Stimulated activated CD4-positive, alpha-beta T cell treated with anti-CD3 and anti-CD28 coated beads, Interleukin-1b, Interleukin-23, amount 100 ng/mL, for 1 hour (primary cell): ENCODE measurements at places on chromosomes 1 and 21.

DNA sequence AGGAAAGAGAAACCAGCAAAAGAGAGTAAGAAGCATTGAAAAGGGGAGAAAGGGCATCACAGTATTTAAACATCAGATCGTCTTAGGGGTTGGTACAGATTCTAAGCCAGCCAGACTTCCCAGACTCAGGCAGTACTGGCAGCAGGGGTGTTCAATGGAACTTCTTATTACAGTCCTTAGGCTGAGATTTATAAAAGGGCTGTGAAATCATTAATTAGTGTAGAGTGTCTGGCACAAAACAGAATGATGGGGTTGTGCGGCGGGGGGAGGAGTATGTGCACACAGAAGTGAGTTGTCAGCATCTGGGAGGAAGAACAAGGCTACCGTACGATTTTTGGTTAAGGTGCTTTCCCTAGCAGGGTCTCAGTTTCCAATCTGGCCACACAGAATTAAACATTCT, 38.2 kb downstream of the ARHGEF11 start:
- DNase-seq, result no peak

DNA sequence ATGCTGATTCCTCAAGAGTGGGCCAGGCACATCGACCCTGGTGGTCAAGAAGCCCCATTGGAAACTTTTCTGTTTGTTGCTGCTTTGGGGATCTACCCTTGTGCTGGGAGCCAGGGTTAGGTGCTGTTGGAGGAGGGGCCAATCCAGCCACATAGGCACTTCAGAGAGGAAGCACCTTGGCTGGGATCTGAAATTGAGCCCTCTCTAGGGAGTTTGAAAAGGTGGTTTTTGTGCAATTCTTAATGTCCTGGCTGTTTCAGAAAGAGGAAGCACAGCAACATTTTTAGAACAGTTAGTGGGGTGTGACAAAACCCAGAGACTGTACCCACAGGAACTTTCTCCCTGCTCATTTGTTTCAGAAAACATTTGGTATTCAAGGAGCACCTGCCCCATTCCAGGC, 17.2 kb upstream of the BEND5 start:
- DNase-seq, result no peak

- no peak for DNase-seq
Observed at GRCh38 chr1:5296095-5296494, 641.7 kb downstream of the AJAP1 start.

DNA sequence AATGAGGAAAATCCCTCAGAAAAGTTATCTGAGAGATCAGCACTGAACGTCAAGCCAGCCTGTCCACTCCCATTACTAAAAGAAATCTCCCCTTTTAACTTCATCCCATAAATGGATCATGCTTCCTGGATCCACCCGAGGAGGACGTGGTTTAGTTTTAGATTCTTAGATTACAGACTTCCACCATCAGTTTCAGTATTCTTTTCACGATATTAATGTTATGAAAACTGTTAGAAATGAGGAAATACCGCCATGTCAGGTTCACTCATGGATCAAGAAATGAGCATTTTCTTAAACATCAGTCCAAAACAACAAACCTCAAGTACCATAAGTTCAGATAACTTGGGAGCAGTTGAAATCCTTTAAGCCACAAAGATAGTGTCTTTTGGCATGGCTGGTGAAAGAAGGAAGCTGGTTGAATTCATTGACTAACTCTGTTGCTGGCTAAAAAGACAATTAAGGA, 49.8 kb downstream of the NFIA start:
- DNase-seq, result no peak

DNA sequence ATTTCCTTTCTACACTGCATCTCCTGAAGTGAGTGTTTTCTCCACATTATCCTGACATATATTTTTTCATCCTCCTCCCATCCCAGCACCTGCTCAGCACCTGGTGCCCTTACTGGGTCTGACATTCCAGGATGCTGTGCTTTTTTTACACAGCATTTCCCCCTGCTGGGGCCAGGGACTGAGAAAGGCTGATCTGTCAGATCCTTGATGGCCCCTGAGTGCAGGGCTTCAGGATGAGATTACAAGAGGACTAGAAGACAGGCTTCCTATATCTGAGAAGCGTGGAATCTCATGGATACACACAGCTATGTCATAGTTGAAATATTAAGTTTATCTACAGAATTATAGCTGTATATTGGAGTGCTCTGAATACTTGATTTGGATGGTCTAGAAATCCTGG, 24.4 kb downstream of the RCAN1 start:
- no peak for DNase-seq

- DNase-seq, result no peak
Observed at GRCh38 chr1:52595061-52595460, 7.1 kb upstream of the GPX7 start.
